ENCODE measurements at places on chromosomes 2 and 18.

- no peak for DNase-seq
Measured at GRCh38 chr2:26540306-26540705, 62.4 kb upstream of the OTOF start.

GRCh38 chr2:46973673-46974072 lies 58.1 kb upstream of the MCFD2 start:
- no peak for DNase-seq

- DNase-seq, result no peak
Measured at GRCh38 chr2:39304729-39305128, 61.0 kb upstream of the CDKL4 start.

- no peak for DNase-seq
Measured at GRCh38 chr18:44880170-44880569, 199.5 kb downstream of the SETBP1 start.

DNA sequence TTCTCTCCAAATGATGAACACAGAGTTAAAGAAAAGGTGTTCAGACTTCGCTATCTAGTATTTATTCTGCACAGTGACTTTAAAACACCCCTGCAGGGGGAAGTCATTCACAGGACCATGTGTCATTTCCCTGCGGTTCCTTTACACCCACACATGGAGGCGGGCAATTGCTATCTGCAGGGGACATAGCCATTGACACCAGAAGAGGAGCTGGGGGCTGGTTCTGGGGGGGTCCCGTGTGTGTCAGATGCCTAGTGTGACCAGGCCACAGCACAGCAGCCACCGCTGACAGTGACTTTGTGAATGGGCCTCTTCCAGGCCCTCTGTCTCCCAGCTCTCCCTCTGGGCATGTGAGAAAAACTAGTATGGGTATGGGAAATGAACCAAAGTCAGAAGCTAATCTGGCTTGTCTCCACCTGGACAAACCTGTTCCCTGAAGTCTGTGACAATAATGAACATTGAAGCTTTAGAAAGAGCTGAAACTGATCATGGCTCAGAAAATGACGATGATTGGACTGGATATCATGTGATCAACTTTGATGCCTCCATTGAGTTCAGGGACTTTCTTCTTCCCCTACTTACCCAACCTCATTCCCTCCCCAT lies 7.5 kb upstream of the GBX2 start:
- DNase-seq, result no peak

DNA sequence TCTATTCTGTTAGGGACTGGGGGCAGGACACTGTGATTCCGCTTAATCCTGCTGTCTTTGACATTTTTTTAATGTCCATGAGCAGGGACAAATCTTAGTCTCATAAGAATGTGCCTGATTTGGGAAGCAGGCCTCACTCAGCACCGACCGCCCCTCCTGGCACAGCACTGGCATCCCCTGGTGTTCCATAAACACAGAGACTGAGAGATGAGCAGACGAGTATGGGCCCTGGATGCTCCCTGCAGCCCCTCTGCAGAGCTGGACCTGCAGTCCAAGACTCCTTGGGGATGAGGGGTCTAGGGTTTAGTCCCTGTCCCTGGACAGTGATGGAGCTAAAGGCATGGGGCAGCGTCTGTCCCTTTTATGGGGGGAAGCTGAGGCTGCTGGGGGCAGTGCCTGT lies 81.6 kb downstream of the NDUFA10 start:
- no peak for DNase-seq

GRCh38 chr2:40341198-40341597 lies 110.7 kb downstream of the SLC8A1 start:
- no peak for DNase-seq

DNA sequence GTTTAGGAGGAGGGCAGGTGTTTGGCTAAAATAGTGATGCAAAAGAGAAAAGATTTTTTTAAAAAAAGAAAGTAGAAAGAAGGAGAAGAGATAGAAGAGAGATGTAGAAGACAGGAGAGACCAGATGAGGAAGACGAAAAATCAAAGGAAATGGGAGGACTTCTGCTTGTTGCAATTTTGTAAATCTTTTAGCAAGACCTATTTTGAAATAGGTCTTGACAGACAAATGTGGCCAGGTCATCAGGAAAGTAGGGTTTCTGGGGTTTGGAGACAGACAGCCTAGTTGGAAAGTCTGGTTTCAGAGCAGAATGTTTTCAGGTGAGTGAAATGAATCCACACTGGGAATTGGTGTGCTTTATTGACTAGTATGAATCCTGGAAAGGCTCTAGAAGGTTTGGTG lies 104.5 kb upstream of the CAVIN2 start:
- no peak for DNase-seq

- no peak for DNase-seq
Measured at GRCh38 chr2:159501743-159502142, 114.6 kb downstream of the BAZ2B start.

DNA sequence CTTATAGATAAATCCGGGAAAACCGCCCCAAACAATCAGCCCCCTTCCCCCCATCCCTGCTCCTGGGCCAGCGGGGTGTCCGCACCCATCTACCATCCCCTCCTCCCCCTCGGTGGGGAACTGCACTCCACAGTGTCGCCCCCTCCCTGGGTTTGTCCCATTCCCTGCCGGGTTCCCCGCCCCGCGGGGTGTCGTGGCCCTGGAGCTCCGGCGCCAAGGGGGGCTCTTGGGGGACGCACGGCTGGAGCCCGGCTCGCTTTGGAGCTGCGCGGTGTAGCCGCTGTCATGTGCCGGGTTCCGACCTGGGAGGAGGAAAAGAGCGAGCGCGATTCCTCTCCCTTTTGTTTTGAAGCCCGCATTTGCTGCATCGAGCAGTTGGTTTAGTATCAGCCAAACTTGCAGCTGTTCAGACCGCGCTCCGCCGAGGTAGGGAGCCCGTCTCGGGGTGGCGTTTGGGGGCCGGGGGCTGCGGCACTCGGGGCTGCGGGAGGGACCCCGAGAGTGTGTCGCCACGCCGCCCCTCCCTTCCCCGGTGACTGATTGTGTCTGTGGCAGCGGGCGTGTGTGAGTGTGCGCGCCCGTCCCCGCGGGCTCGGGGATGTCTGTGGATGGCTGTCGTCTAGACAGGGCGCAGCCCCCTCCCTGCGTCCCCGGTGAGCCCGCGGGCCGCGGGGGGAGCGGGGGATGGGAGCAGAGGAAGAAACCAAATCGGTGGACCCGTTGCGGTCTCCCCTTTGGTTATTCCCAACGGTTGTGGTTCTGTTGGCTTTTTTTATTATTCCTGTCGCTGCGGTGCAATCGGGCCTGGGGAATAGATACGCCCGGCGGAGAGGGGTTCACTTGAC lies 797 bp downstream of the CTIF start:
- DNase-seq, result peak; percentile 16

- no peak for DNase-seq
Measured at GRCh38 chr18:10274301-10274700, 180.1 kb upstream of the APCDD1 start.

- no peak for DNase-seq
Measured at GRCh38 chr2:20415511-20415918, 31.4 kb upstream of the RHOB start.

DNA sequence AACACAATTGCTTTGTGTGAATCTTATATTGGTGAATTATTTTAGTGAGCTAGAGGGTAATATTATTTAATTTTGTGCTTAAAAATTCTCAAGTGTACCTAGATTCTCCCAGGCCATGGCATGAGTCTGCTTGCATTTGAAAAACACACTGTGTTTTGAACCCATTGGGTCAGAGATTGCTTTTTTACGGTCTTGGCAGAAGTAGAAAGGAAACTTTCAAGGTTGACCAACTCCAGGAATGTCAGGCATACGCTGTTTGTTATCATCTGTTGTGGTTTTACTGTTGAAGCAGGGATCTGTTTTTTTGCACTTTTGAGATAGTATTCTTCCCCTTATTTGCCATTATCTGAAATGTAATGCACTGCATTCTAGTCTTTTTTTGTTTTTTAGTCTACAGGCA lies 377.4 kb downstream of the RPRM start:
- DNase-seq, result no peak

DNA sequence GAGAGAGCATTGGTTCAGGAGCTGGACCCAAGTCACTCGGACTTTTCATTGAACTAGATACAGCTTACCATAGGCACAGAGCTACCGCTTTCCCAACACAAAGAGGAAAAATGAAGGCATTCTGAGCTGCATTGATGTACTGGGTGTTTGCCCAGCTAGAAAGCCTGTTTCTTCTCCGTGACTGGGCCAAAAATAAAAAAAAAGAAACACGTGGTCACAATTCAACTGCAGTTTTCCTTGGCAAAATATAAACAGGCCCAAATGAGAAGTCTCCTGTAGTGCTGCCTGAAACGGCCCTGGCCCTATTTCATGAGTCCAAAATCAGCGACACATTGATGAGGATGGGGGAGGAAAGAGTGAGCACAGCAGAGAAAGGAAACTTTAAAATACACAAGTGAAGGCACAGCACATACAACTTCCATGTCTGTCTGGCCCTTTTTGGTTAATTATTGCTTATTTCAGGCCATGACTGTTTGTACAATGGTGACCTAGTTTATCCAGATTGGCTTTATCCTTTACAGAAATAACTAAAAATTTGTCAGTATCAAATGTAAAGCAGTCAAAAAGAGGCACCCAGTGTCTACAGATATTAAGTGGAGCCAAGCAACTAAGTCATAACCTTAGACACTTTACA lies 179.7 kb downstream of the ICOS start:
- no peak for DNase-seq

- DNase-seq, result no peak
Measured at GRCh38 chr2:45190481-45190942, 181.3 kb upstream of the SIX2 start.

DNA sequence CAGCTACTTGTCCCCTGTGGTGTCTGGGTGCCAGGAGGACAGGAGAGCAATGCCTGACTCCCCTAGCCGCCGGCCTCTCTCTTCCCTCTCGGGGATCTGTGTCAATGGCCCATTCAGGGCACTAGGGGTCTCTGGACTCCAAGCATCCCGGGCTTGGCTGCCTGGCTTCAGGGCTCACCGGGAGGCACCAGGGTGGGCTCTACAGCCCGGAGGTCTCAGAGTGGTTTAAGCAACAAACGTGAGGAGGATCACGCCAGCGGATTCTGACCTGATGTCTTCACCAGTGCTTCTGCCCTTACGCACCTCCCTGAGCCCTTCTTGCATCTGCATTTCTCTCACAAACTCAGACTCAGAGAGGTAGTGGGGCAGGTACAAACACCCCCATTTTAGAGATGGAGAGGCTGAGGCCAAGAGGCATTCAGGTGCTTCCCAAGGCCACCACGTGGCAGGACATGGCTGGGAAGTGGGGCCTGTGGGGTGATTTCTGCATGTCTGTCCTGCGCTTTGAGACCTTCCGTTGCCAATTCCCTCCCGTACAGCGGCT lies 243.0 kb downstream of the CELF4 start:
- no peak for DNase-seq

DNA sequence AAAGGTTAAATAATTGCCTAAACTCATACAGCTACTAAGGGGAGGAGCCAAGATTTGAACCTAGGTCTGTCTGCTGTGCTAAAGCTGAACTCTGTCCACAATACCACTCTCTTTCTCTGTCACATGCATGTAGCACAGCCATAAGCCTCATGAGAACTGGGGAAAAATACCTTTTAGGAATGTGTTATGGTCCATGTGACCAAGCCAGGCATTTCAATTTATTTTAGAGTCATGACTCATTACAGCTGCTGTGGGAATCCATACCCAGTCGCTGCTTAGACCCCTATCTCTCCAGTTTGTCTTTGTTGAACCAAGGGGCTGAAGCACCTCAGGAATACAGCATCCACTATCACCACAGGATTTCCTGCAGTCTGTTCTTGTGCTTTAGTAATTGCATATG lies 200.0 kb upstream of the SIX3 start:
- DNase-seq, result no peak

GRCh38 chr18:62715436-62715758 lies at the start of gene PHLPP1:
Gene PHLPP1 (plus strand): TSS chr18:62715541. CDS start chr18:62715684, 143 bp downstream.
- DNase-seq, result no peak

DNA sequence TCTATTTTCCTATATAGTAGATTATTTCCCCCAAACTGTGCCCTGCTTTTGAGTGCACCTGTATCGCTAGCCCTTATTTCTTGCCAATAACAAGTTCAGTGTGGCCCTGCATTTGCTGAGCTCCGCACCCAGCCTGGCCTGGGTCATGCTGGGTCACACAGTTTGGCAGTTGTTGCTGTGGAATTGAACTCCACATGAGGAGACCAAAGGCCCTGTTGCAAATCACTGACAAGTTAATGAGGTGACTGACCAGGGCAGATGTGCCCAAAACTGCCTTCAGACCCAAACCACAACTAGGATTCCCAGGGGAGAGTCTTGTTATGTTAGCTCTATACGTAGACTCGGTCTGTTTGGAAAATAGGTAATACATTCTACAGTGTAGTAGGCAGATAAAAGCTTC lies 31.0 kb downstream of the COL4A4 start:
- no peak for DNase-seq

- no peak for DNase-seq
Measured at GRCh38 chr2:182854375-182855105, 11.9 kb downstream of the FRZB start.

DNA sequence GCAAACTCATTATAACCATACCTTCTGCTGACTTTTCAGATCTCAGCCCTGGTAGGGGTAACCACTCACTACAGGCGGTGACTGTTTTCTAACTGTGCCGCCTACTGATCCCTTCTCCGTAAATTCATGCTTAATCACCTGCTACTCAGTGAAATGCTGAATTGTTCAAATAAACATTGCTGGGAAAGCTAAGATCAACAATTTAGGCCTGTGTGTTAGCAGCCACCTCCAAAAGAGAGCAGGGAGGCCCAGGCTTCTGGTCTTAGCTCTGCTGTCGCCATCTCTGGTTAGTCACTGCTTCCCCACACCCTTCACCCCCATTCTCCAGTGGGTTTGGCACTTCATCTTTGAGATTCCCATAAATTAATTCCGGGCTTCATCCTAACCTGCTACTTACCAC lies 21.8 kb upstream of the NT5C1B start:
- DNase-seq, result no peak

GRCh38 chr18:70058916-70059315 lies 111.2 kb upstream of the CD226 start:
- no peak for DNase-seq

DNA sequence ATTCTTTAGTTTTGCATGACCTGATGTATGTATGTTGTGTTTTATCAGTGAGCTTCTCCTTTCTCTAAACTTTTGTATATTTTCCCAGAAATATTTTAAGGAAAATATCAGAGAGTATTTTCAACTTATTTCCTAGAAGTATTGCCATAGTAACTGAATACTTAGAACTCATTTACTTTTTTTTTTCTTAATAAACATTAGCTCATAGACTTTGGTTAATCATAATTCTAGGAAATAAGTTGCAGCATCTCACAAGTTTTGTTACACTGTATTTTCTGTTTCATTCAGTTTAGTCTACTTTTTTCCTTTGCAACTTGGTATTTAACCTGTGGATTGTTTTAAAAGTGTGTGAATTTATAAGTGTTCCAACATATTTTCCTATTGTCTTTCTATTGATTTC lies 27.5 kb downstream of the SMCHD1 start:
- no peak for DNase-seq

GRCh38 chr18:35130236-35130635 lies 89.0 kb downstream of the MAPRE2 start:
- DNase-seq, result no peak
